ENCODE measurements at places on chromosomes 4 and X.

GRCh38 chrX:1041091-1041490 is 171.4 kb downstream of the CRLF2 start:
- DNase-seq, result no peak

DNA sequence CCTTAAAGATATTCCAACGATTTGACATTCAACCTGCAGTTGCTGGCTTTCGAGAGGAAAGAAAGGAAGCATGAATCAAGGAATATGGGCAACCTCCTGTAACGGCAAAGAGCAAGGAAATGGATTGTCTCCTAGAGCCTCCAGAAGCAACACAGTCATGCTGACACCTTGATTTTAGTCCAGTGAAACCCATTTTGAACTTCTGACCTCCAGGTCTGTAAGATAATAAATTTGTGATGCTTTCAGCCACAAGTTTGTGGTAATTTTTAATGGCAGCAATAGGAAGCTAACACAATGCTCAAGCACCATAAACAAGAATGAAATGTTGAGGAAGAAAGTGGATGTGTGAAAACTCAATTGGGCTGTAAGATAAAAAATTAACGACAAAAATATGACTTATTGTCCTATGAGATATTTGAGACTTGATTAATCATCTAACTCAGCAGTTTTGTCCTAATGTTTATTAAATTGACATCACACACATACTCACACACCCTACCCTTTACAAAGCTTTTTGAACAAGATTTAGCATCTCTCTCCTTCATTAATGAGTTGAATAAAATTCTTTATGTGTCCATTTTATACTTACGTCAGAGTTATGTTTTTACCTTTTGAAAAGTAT is 857.2 kb upstream of the INTU start:
- DNase-seq, result no peak

DNA sequence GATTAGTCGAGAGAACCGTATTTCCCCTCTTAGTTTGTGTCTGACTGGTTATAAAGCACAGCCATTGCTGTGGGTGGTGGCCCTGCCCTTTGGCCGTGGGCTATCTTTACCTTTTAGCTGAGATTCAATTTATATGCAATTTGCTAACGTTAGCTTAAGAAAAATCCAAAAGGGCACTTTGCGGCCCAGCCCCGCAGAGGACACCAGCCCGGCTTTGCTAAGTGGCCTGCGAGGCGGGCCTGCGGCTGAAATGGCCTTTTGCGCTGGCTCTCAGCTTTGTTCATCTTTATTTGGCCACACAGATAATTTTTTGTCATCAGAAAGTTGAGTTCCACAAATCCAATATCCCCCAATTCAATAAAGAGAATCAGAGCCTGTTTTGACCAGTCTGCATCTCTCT is 48.3 kb downstream of the CPZ start:
- DNase-seq, result no peak

DNA sequence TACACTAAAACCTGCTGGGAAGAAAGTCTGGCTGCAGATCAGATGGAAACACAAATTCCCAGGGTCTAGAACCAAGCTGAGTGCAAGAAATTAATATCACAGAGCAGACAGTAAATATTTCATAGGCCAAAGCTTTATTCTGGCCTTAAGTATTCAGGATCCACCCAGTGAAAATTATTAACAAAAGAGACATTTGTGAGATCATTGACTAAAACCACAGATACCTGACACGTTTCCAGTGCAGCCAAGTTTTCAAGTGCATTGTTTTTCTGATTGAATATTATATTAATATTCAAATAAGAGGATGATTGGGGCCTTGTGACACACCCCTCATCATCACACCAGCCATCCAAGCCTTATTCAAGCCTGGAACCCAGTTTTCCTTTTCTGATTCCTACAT is 10.3 kb downstream of the ELOVL6 start:
- no peak for DNase-seq

- no peak for DNase-seq
These were observed 13.3 kb downstream of the CNOT6L start for GRCh38 chr4:77805840-77806239.

DNA sequence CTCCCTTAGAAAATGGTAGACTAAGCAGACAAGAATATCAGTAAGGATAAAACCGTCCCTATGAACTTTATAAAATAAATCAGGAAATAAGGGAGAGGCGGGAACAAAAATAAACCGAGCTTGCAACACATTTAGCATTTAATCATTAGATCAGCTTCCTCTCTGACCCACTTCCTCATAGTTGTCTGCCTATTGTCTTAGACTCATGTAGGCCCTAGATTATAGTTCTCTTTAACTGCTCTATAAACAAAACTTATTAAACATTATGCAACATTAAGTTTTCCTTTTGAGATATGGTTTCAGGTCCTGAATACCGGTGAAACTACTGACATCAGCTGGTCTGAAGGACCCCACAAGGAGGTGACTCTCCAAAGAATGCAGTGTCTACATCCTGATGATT is 15.8 kb upstream of the SRD5A3 start:
- DNase-seq, result no peak

- no peak for DNase-seq
These were observed 106.6 kb upstream of the NAP1L5 start for GRCh38 chr4:88804234-88804633.

All from foreskin keratinocyte (primary cell).